ENCODE measurements at places on chromosomes 5 and 9.

DNA sequence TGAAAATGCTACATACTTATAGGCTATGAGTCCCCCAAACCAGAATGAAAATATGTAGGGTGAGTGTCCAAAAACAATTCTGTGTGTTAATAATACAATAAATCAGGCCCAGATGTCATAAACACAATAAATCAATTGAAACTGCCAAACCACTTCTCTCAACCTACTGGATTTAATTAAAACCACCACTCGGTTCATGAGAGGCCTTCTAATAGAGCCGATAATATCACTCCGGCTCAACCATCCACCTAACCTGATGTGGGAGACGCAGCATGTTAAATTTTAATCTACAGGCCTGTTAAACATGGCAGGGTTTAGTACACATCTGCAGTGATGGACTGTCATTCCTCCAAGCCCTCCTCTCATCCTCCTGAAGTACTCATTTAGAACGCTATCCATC lies 734.5 kb upstream of the ZNF608 start:
- DNase-seq = no peak

DNA sequence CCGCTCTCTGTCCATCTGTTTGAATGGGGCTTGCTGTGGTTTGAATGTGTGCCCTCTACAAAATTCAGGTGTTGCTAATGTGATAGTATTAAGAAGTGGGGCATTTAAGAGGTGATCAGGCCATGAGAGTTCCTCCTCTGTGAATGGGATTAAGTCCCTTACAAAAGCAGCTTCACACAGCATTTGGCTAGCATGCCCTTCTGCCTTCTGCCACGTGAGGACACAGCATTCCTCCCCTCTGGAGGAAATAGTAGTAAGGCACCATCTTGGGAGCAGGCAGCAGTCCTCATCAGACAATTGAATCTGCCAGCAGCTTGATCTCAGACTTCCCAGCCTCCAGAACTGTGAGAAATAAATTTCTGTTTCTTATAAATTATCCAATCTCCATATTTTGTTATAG lies 540.2 kb downstream of the CSNK1G3 start:
- DNase-seq = no peak

DNA sequence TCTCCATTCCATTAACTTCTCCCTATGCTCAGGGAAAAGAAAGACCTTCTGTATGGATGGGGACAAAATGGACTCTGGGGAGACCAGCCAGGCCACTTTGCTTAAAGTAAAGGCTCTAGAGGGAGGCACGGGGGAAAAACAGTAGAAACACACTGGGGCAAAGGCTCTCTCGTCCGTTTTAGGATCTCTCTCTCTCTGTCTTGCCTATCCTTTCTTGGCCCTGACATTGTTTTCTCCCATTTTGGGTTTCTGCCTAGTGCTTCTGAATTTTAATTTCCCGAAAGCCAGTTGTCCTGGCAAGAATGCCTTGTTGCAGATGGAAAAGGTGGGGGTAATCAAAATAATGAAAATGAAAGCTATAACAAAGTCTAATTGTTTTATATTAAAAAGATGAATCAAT lies 28.2 kb downstream of the NMUR2 start:
- DNase-seq = no peak

DNA sequence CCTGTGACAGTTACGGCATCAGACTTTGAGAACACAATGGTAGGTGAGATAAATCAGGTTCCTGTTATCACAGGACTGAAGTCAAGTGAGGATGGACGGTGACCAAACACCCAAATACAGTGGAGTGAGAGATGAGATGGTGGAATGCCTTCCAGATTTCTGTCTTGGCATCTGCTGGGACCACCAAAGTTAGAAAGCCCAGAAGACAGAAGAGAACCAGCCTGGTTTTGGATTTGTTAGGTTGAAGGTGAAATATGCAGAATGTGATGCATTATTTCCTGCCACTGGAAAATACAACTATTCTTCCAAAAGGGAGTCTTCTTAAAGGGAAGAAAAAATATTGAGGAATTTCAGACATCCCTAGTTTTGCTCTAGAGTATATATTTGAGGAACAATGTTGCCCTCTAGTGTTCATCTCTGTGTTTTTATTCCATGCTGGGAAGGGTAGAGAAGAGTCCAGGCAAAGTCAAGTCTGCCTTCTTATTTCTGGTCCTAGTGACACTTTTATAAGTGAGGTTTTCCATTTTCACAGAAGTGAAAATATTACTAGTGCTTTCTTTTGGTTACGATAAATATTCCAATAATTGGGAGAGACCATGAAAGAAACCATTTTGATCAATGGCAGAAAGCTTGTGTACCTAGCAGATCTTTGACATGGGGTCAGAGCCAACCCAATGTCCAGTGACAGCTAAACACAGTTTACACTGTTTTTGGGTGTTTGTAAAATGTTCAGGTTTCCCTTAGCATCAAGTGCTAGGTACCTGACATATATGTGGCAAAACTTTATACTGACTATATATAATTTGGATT lies 142.3 kb upstream of the ANKH start:
- DNase-seq = peak; percentile 23

Data from CD14-positive monocyte (primary cell).